RCC 7860 (cell line): ENCODE measurements at places on chromosomes 3 and 15.

GRCh38 chr3:136698361-136698760, 53.8 kb downstream of the STAG1 start:
- DNase-seq: no peak

DNA sequence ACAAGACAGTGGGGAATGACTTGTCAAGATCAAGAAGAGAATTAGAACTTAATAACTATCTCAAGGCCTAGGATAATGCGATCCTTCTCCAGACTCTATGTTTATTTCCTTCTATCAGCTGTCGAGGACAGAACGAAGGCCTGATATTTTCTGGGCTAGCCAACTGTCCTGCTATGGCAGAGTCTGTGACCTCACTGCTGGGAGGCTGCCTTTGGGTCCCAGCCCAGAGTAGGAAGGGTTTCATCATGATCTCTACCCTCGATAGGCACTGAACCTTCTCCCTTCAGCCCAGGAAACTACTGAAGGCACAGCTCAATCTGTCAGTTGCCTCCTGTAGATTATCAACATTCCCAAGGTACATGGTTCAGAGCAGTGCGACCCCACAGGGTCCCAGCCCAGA, 237.2 kb downstream of the ATP8B4 start:
- no peak for DNase-seq

DNA sequence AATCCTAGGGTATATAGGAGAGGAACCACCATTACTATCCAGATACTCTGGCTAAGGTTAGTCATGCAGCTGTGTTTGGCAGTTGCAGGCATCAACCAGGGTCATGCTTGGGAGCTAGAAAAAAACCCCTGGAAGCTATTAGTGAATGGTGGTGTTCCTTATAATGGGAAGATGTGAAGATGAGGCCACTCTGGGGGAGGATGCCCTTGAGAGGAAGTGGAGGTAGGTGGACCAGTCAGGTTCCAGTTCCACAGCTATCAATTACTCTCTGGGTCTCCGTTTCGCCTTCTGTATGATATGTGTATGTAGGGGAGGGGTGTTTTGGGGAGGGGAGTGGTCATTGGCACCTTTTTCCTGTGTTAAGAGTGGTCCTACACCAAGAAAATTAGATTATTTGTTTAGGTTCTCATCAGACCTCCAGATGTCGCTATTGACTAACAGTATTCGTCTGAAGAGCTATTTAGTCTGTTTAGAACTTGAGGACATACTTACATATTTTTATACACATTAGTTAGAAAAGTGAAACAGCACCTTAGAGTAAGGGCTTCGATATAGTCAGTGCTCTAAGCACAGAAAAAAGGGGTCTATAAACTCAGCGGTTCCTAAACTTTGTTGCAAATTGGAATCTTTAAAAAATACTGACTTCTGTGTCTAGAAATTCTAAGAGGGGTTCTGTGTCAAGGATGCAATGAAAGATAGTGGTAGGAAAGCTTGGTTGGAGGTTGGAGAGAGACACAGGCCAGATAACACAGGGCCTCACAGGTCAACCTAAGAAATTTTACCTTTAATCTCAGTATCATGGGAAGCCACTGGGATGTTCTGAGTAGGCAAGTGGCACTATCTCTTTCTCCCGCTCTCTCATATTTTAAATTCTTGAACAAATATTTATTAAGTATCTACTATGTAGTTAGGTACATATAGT, 9.1 kb upstream of the HPS3 start:
- DNase-seq: peak; percentile 64

- DNase-seq: no peak
Measured at GRCh38 chr3:123042413-123042812, 14.8 kb upstream of the SEMA5B start.

GRCh38 chr3:8841472-8841871, 72.1 kb upstream of the OXTR start:
- DNase-seq: no peak

- DNase-seq: peak; percentile 89
Measured at GRCh38 chr15:89662893-89663626, 7.8 kb upstream of the KIF7 start.

DNA sequence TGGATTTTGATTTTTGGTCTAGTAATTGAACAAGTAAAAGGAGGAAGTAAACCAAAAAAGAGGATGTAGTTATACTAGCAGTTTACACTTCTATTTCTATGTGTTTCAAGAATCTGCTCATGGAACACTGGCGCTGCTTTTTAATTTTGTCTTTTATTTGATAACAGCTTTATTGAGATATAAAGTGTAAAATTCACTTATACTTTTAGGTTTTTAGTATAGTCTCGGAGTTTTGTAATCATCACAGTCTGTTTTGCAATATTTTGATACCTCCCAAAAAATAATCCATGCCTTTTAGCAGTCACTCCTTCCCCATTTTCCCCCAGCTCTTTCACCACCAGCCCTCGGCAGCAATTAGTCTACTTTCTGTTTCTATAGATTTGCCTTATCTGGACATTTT, 18.0 kb downstream of the UBE2E2 start:
- no peak for DNase-seq

- no peak for DNase-seq
Measured at GRCh38 chr15:39310633-39311032, 270.2 kb upstream of the THBS1 start.

DNA sequence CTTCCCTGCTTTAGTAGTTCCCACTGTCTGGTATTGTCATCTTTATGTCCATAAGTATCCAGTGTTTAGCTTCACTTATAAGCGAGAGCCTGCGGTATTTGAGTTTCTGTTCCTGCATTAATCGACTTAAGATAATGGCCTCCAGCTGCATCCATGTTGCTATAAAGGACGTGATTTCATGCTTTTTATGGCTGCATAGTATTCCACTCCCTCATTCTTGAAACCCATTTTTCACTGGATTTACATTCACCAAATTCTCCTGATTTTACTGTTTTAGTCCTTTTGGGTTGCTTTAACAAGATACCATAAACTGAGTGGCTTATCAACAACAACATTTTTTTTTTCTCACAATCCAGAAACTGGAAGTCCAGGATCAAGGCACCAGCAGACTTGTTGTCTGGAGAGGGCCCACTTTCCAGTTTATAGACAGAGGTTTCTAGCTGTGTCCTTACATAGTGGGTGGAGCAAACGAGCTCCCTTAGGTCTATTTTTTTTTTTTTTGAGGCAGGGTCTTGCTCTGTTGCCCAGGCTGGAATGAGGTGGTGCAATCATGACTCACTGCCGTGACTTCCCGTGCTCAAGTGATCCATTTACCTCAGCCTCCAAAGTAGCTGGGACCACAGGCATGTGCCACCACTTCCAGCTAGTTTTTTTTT, 6.1 kb upstream of the TICRR start:
- no peak for DNase-seq

DNA sequence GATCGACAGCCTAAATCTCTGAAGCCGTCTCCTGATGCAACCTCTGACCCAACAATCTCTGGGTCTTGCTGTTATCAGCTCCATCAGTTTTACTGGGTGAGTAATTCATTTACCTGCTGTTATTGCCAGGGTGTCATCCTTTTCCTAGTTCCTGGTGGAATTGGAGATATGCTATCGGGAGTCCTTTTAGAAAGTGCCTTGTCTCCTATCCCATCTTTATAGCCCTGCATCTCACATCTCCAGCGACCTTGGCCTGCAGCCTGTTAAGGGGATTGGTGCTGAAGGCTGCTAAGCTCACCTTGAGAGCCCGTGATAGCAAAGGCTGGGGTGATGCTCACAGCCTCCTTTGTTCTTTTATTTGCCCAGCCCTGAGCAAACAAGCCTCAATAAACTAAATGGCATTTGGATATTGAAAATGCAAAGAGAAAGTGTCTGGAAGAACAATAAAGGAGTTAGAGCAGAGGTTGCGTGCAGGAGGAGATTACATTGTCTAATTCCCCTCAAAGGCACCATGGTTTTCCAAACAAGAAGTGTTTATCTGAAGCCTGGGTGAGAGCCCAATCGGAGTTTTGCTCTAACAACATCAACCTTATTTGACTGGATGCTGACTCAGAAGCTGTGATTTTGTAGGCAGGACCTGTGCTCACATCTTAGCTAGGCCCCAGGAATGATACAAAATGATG, 101.8 kb downstream of the RPLP1 start:
- DNase-seq: no peak

DNA sequence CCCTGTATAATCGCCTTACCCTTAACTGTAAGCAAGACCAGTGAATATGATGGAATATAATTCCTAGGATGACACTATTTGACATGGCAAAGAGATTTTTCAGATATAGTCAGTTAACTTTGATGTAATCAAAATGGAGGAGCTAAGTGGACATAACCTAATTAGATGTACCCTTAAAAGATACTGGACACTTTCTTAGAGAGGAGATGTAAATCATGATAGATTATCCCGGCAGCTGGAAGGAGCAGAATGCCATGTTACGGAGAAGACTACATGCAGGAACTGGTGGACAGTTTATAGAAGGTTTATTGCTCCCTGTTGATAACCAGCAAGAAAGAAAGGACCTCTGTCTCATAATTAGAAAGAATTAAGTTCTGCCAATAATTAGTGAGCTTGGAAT, 1142.9 kb downstream of the SI start:
- no peak for DNase-seq

DNA sequence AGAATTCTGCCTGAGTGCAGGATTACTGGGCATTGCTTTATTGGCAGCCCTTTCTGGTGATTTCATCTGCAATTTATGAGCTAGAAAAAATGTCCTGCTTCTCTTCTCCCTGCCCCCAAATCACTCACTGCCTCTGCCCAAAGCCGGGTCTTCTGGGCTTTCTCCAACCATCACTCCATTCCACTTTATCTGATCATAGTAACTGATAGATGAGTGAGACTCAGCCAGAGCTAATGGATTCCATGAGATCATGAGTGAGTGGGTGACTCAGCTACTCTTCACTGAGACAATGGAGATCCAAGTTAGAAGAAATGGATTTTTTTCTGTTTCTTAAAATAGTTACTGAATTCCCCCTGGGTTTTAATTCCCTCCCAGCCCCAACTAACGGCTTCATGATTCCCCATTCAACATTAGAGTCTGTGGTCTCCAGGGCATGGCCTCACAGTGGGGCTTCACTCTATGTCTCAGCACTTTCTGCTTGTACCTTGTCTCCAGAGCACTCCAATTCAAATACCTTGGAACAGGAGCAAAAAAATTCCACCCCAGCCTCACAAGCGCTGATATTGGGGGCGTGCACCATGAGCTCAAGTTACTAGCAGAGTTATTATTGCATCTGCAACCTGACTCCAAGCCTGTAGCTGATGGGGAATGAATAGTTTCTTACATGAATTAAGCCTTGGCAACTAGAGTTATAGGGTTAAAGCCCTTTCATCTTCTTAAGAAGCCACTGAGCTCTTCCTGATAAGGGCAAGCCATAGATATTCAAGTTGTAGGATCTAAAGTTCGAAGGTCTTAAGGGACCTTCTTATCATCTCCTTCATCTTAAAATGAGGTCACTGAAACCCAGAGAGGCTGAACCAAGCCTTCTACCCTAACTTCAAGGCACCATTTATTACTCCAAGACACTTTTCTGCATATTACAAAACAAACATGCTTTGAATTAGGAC, 85.9 kb downstream of the AGBL1 start:
- DNase-seq: no peak

- no peak for DNase-seq
Measured at GRCh38 chr3:115151921-115152320, 4.8 kb upstream of the ZBTB20 start.

DNA sequence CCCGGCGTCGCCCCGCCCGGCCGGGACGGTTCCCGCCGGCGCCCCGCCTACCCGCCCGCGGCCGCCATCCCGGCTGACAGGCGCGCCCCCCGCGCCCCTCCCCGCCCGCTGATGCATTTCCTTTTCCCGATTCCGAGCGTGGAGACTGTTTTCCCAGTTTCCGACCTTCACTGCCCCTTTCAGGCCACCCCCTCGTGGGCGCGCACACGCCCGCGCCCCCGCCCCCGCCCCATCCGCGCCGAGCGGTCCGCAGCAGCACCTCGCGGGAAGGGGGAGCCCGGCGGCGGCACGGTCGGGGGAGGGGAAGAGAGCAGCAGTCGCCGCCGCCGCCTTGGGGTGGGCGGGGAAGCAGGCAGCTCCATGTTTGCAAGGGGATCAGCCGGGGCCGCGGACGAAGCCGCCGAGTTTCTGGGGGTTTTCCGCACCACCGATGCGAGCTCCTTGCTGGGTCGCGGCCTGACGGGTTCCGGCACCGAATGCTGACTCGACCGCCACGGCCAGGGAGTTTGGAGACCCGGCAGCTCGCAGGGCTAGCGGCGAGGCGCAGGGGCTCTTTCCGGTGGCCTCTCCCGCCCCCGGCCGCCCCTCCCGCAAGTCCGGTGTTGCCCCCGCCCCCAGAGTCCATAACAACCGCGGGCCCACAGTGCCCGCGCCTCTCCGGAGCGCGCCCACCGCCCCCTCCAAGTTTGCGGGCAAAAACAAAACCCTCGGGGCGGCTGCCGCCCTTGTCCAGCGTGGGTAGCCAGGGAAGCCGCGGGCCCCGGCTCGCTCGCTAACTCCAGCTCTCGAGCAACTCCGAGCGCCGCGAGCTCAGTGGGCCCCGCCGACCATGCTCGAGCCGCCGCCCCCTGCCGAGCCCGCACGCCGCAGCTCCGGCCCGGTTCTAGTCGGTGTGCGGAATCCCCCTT, 3.2 kb upstream of the SIN3A start:
- no peak for DNase-seq

DNA sequence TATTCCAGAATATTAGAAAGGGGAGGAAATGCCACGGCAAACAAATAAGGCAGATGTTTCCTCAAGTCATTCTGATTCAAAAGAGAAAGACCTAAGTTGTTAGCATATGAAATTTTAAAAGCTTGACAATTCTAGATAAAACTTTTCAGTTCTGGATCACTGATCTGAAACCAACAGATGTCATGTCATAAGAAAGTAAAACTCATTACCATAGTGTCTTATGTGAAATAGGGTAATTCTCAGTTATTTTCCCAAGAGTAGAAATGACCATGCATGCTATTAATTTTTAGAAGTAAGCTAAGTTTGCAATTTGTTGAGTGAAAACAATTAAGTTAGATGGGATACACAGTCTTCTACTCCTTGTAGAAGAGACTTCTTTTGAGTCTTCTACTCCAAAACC, 630.3 kb downstream of the NAALADL2 start:
- no peak for DNase-seq

DNA sequence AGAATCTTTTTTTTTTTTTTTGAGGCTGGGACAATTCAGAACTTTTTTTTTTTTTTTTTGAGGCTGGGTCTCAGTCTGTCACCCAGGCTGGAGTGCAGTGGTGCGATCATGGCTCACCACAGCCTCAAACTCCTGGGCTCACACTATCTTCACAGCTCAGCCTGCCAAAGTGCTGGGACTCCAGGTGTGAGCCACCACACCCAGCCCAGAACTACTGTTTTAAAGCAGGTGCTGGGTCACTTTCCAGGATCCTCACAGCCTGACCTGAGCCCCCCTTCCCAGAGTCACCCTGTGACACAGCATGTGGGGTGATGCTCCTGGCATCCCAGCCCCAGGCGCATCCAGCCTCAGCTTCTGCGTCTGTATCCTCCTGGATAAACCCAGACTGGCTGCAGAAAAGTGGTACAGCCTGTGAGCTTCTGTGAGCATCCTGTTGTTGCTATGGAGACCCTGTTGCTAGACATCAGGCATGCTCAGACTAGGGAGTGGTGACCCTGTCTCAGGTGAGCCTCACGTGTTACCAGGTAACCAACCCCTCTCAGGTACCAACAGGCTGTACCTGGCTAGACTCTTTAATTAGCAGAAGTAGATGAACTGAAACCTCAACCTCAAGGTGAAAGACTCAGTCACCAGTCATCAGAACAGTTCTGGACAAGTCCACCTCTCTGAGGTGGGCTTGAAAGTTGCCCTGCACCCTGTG, 15.0 kb downstream of the KLF13 start:
- DNase-seq: no peak
